ENCODE measurements at places on chromosomes 3 and 15.

DNA sequence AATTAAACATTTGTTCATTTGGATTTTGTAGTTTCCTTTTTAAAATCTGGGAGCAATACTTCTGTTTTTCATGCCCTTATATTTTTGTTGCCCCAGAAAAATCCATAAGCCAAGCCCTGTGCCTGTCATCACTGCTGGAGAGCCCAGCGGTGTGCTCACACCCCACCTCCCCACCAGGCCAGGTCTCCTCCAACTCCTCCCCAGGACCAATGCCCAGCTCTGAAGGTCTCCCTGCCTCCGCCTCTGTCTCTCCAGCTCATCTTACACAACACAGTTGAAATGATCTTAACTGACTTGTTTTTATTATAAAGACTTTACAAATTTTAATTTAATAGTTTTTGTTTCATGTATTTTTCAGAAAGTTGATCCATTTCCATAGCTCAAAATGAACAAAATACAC, 66.4 kb downstream of the RHCG start:
- no peak for DNase-seq

DNA sequence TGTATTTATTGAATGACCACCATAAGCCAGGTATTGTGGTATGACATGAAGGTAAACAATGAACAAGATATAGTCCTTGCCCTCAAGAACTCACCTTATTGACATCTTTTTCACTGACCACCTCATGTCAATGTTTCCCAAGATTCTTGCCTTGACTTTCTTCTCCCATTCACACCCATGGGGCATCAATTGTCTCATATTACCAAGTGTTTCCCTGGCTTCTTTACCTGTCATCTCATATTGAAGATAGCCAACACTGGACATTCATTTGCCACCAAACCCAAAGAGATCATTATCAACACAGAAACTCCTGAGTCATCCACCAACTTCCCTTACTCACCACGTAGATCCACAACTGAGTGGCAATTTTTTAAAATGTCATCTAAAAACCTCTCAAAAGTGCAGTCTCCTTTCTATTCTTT, 2.2 kb downstream of the EFHB start:
- no peak for DNase-seq

GRCh38 chr3:107117922-107118536, 259.2 kb upstream of the CCDC54 start:
- peak; percentile 2 for DNase-seq

DNA sequence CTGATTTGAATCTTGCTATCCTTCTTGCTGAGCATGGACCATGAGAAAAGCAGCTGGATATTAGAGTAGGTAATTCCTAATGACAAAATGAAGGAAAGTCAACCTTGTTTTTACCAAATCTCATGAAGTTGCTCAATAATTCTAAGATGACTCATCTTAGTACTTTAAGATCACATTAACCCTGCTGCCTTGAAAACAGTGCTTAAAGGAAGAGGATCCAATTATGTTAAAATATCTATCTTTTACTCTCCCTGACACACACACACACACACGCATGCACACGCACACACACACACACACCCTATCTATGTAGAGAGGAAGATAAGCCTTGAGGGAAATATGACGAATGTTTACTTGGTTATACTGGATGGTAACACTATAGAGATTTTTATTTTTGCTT, 16.0 kb upstream of the MYO1E start:
- DNase-seq, result no peak

DNA sequence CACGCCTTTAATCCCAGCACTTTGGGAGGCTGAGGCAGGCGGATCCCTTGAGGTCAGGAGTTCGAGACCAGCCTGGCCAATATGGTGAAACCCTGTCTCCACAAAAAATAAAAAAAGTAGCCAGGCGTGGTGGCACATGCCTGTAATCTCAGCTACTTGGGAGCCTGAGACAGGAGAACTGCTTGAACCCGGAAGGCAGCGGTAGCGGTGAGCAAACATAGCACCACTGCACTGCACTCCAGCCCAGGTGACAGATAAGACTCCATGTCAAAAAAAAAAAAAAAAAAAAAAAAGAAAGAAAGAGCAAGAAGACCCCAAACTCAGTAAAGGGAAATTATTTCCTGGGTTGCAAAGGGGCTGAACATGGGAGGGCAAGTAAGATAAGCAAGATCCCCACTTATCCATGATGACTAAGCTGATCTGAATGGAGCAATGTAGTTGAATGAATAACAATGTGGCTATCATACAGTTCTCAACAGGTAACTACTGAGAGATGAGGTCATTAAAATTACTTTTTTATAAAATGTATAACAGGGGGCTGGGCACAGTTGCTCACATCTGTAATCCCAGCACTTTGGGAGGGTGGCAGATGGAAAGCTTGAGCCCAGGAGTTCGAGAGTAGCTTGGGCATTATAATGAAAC, 46.0 kb downstream of the RBM15B start:
- DNase-seq, result no peak

GRCh38 chr3:197029511-197030167, at the start of gene MELTF:
MELTF (minus strand) TSS chr3:197029817; CDS start chr3:197029702, 115 bp downstream.
- no peak for DNase-seq

GRCh38 chr3:187795207-187795960, 50.1 kb upstream of the BCL6 start:
- no peak for DNase-seq

DNA sequence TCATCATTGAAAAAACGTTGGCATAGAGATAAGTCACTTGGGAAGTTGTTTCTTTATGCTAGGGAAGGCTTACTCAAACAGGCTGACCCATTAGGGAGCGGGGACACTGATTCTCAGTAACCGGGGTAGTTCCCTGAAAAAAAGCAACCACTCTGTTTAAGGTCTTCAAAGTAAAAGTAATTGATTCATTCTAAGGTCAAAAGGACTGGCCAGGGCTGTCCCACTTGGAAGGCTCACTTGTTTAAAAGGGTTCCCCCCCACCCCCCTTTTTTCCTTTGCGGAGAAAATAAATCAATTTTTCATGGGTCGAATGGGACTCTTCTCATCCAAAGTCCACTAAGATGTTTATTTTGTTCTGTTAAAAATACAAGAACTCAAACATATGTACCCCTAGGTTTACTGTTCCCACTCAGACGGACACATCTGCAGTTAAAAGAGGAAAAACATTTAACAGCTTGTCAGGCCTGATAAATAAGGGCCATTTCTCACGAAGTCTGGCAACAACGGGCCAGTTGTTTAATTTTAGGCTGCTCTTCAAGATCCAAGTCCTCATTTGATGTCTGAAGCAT, 53.0 kb downstream of the ARHGEF3 start:
- no peak for DNase-seq

GRCh38 chr3:41808152-41808551, 153.8 kb downstream of the ULK4 start:
- DNase-seq, result no peak
